ENCODE measurements at places on chromosomes 4 and X. TPM values are rescaled to one million over a fixed set of nuclear protein-coding genes. Genes with fewer than 3 reads are reported as not detected.
A peak's percentile ranks its signal among the peaks of the same experiment; 100 is the strongest.

DNA sequence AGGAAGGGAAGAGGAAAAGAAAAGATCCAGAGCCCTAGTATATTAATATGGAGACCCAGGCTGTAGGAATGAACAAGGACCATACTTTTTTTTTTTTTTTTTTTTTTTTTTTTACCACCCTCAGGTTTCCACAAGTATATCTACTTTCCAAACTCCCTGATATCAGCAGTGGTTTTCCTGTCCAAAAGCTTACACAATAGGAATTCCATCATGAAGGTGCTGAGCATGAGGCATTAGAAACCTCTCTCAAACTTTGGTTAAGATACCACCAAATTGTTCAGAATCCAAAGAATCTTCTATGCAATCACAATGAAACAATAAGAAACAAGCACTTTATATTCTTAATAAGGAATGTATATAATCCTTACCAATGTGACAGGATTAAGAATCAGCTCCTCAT is 26.5 kb downstream of the RPS6KA3 start:
- no peak for DNase-seq

GRCh38 chrX:72340626-72341025 is 34.9 kb upstream of the CITED1 start:
- no peak for DNase-seq

Gene SULT1B1
- total RNA-seq = 2.0 TPM

GRCh38 chr4:184459413-184459812 is 14.9 kb downstream of the IRF2 start:
- DNase-seq = no peak

Gene HELT
- total RNA-seq = not detected

Gene RADX
- total RNA-seq = 0.26 TPM

DNA sequence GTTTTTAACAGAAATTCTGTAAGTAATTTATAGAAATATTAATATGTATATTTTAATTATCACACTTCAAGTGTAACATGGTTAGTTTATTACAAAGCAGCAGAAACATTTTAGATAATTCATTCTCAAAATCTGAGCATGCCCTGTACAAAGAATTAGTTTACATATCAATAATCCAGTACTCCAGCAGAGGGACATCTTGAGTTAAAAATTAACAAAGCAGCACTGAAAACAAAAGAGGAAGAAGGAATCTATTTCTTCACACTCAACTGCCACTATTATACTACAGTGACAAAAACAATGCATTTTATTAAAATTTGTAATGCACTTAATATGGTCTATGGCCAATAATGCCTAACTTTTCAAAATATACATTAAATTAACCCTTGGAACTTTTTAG is 179.1 kb upstream of the KLHL4 start:
- peak; percentile 41 for DNase-seq

DNA sequence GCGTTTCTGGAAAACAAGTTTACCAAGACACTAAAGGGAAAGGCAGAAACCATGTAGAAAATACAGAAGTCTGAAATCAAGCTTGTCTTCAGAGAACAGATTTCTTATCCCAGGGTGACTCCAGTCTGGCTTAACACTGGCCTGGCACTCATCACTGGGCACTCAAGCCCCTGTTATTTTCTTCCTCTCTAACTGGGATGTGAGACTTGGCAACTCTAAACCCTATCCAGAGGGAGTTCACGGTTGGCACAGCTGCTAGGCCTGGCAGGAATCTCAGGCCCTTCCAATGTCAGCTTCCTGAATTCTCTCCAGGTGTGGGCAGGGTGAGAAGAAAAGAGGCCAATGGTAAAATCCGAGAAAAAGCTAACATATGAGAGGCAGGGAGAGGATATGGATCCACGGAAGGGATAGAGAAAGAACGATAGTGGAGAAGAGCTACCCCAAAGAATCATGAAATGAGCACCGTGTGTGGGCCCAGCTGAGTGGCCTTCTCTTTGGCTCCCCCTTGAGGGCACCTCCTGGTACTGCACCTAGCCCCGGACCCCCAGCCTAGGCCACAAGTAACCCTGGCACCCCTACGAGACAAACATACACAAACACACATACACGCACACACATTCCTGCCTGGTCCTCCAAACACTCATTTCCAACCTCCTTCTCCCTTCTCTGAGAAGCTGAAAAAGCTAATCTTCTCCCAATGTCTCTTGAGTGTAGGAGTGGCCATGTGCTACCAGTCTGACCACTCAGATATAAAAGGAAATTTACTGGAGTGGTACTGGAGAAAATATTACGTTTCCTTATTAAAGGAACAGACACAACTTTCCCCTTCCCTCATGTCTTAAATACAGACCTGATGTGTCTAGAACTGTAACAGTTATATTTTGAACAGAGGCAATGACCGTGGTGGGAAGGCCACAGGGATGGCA is 16.6 kb upstream of the PTCHD1 start:
- no peak for DNase-seq

DNA sequence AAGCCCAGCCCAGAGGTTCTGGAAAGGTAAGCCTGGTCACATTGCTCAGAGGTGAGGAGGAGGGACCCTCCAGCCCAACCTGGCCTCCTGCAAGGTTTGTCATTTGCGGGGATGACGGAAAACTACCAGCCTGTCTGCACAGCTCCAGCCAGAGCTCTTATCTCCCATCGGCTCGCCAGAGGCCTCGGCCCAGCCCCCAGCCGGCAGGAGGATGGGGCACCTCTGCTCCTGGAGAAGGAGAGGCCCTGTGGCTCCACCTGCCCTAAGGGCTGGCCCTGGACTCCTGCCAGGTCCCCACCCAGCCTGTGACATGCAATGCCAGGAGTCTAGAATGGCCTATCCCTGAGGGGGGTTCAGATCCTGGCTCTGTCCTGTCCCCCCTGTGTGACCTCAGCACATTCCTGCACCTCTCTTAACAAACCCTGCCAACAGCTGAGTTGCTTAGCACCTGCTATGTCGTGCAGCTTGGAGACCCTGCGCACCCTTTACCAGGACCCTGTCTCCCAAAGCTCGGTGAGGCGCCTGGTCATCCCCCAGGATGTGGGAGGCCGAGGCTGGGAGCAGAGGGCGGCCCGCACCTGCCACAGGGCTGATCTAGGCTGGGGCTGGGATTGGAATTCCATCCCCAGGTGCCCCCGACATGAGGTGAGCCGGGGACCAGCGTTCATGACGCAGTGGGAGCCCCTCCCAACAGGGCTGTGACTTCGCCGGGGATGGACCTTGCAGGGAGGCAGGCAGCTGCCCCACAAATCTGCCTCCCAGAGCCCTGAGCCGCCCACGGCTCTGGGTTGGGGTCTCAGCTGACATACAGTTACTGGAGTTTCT is 14.4 kb downstream of the ADRA2C start:
- no peak for DNase-seq

Gene NFKB1
- total RNA-seq = 43.5 TPM

DNA sequence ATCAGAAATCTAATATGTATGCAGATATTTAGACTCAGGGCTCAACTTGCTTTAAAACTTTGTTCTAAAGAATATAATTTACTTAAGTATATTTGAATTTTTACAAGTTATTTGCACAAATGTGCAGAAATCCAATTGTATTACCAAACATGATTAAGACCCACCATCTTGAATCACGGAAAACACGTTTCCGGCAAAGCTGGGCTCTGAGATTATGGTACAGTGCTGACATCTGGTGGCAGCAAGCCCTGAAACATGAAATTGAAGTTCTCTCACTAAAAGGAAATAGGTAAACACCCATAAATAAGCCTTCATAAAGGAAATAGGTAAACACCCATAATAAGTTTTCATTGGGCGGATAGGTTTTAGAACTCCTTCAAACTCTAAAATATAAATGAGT is 98.3 kb upstream of the MAOA start:
- peak; percentile 55 for DNase-seq

- DNase-seq = no peak
Observed at GRCh38 chr4:176002007-176002613, 63.5 kb upstream of the WDR17 start.

GRCh38 chrX:9535101-9535500 is 70.2 kb downstream of the TBL1X start:
- DNase-seq = peak; percentile 62

DNA sequence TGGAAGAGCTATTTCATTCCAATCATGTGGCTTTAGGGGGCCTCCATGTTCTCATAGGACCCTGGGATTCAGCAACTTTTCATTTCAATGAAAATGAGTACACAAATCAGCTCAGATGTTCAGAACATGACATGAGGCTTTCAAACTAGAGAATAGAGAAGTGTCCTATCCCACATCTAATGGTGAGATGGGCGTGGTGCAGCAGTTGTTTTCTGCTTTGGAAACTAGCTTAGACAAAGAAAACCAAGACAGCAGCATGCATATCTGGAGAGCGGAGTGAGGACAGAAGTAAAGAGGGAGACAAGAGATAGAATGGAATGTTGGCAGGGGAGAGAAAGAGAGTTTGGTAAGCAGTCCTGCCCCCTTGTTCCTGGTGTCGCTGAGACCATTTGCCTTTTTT is 1009.1 kb upstream of the IGFBP7 start:
- no peak for DNase-seq

- DNase-seq = peak; percentile 40
Observed at GRCh38 chr4:114005569-114006442, 26.4 kb upstream of the ARSJ start.

Gene TEX11
- not detected for total RNA-seq

Gene MAGEA2B
- not detected for total RNA-seq

DNA sequence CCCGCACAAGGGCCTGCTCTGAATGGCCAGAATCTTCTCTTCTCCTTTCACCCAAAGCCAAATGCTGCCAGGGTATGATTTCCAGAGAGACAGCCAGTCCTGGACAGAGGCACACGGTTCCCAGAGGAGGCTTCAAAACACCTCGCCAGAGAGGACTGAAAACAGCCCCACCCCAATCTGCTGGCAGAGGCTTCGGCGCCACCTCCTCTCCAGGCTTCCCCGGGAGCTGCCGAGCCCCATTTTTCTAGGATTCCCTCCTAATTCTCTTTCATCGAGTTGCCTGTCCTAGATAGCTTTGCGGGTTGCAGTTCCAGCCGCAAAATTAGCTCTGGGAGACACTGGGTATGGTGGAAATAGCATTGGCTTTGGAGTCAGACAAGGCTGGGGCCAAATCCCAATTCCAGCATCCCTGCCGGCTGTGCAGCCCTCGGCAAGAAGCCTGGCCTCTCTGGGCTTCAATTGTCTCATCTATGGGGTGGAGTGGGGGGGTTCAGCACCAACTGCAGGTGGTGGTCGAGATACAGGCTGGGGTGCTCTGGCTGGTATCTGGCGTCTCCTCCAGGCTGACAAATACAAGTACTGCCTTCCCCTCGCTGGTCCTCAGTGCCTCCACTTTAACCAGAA is 22.6 kb downstream of the PPP2R2C start:
- no peak for DNase-seq

Data from dermis microvascular lymphatic vessel endothelial cell (primary cell).